ENCODE measurements at places on chromosomes 12 and 14.

DNA sequence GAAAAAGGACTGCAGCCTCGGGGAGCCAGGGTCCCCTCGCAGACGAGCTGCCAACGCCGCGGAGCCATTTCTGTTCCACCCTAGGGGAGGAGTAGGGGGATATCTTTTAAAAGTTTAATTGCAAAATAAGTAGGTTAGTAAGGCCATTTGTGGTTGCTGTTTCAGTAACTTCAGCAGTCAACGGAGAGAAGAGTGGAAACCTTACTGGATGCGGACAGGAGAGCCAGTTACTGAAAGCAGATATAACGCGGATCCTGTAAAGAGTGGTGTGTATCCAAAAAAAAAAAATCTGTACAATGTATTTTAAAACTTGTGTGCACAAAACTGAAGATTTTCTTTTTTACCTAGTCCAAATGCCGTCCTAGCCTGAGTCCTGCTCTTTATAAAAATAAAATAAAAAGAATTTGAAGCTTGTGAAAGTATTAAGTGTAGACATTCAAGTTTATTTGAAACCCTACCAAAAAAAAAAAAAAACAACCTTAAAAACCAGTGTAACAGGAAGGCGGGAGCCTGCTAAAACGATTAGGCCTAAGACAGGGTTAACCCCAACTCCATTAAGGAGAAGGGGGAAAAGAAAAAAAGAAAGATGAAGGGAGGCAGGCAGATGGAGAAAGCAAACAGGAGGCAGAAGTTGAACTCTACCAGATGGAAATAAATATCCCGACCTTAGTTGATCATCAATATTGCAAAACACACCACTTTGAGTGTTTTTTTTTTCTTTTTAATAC lies 1.0 kb upstream of the BTG1 start:
- no peak for DNase-seq

GRCh38 chr12:100348657-100349454 lies 8.0 kb upstream of the SLC17A8 start:
- DNase-seq = no peak

DNA sequence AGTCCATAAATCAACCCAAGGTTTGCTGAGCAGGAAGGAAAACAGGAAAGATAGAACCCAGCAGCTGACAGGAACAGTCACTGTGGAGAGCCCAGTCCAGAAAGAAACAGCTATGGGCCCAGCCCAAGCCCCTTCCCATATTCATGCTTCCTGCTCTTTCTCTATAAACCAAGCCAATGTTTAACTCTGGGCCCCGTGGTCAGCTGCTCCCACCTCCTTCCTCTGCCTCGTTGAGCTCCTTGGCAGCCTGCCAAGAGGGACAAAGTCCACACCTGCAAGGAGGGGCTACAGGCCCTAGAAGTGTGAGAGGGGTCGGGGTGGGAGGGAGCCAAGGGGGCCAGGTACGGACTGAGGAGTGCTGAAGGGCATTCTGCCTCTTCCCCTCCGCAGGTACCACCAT lies 10.0 kb downstream of the SLC6A13 start:
- DNase-seq = peak; percentile 36

GRCh38 chr14:100818221-100818699 lies 7.7 kb upstream of the MEG3 start:
- no peak for DNase-seq

DNA sequence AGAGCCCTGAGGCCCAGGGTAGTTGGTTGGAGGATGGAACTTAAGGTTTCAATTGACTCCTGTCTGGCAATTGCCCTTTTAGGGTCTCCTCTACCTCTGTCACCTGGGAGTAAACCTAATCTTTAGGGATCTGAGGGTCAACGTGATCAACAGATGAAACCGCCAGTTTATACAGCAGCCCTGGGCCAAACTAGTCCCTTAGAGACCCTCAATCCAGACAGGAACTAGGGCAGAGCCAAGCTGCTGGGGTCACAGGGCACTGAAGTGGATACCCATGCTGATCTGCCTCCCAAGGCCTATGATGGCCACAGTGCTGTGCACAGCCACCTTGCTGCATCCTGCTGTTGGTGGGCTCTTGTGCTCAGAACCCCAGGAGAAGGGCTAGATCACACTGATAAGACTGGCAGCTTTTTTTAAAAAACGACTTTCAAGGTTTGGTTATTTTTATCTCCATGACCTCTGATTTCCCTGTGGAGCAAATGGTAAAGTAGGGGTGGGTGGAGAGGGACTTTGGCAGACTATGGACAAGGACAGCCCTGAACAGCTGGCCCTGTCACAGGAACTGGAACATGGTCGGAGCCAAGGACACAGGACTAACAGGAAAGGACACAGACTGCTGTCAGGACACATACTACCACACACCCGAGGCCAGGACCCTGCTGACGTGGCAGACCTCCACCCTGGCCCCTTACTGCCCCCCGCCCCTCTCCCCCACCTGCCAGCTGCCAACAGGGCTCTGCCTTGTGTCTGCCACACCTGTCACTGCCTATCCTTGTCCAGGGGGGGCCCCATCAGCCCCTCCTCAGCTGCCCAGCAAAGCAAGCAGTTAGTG lies 474 bp downstream of the FITM1 start:
- no peak for DNase-seq

- no peak for DNase-seq
Measured at GRCh38 chr12:4268329-4269181, 5.0 kb upstream of the CCND2 start.

DNA sequence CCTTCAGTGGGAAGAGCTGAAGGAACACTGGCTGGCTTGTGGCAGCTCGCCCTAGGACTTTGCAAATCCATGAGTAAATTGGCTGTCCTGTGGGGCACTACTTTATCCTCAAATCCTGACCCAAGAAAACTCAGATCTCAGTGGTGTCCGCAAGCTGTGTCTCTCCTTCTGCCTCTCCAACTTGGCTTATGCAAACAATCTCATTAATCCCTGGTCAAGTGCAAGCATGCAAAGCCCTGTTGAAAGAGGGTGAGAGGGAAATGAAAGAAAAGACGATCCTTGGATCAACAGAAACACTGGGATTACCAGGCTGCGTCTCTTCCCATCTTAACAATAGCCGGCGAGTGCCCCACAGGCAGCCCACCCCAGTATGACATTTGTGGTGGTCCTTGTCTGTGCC lies 901.6 kb downstream of the BCL11B start:
- no peak for DNase-seq

- no peak for DNase-seq
Measured at GRCh38 chr14:73149753-73150152, 13.4 kb downstream of the PSEN1 start.

- DNase-seq = no peak
Measured at GRCh38 chr12:45494279-45494678, 235.2 kb upstream of the ARID2 start.

GRCh38 chr12:4938900-4939299 lies 29.2 kb downstream of the KCNA1 start:
- DNase-seq = no peak

- DNase-seq = no peak
Measured at GRCh38 chr12:52234223-52234810, 1.3 kb downstream of the KRT7 start.

DNA sequence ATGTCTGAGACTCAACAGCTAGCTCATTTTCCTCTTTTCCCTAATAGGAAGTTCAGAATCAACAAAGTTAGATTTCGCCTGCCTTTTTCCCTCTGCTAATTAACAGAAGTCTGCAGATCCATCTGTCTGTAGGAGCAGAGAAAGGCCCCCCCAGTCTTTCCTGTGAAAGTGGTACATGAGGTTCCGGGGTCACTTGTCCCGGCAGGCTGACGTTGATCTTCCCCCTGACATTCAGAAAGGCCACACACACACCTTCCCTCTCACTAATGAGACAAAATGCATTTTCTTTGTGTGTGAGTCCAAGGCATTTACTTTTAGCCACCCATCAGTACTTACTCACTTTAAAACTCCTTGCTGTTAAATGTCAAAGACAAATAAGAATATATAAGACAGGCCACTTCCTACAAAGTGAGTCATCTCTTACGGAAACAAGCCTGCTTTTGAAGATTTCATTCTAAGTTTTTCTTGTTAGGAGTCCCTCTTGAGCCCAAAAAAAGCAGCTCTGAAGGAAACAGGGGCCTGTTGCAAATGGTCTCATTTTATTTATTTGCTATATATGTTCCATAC lies 138.7 kb downstream of the TTC7B start:
- DNase-seq = no peak

- DNase-seq = no peak
Measured at GRCh38 chr12:10363914-10364814, 25.7 kb downstream of the KLRK1 start.

GRCh38 chr14:92586963-92587699 lies 73.5 kb downstream of the RIN3 start:
- DNase-seq = no peak

All from lower leg skin (tissue), 4 donors.